ENCODE measurements at places on chromosomes 11 and 22.

DNA sequence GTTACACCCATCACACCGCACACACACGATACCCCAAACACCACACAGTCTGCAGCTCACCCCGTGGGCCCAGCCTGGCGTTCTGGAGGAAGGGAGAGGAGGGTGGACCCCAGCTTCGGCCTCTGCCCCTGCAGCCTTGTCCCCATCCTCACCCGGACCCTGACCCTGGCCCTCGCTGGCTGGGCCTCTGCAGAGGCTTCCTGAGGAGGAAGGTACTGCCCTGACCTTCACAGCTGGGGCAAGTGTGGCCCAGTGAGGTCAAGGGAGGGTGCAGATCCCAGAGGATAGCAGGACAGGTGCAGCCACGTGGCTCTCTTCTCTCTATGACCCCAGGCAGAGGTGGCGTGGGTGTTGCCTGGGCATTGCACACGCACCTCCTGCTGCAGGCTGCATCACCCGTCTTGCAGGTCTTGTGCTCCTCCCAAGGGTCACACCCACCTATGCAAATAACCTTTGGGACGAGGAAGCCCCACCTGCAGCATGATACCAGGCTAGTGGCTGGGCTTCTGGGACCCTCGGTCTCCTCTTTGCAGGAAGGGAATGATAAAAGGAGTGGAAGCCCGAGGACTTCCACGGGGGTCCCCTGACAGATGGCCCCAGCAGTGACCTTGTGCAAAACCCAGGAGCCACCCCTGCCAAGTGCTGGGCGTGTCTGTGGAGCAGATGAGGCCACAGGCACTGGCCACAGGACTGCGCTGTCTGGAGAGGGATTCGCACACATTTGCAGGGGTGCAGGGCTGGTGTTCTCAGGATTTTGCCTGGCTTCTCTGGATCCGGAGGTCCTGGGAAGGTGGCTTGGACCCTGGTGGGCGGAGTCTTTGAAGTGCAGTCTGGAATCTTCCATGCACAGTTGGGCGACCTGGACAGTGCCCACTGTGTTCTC, 1241.5 kb downstream of the BRD1 start:
- DNase-seq = no peak

- no peak for DNase-seq
Observed at GRCh38 chr11:1335811-1336761, 26.7 kb upstream of the TOLLIP start.

- no peak for DNase-seq
Observed at GRCh38 chr11:124519850-124520549, 23.5 kb downstream of the OR8B12 start.

- DNase-seq = no peak
Observed at GRCh38 chr22:48147404-48147803, 1385.0 kb downstream of the TBC1D22A start.

GRCh38 chr11:5204787-5205186, 4.3 kb upstream of the OR51V1 start:
- DNase-seq = peak; percentile 10

DNA sequence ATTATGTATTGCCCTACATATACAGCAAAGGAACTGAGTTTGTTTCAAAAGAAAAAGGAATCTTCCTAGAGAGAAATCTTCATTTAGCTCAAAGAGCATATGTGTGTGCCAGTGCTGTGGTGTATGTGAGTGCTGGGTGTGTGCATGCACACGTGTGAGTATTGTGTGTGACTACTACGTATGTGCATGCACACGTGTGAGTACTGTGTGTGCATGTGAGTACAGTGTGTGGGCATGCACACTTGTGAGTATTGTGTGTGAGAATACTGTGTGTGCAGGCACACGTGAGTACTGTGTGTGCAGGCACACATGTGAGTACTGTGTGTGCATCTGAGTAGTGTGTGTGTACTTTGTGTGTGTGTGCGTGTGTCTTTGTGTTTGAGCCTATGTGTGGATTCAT, 651.0 kb upstream of the B3GAT1 start:
- DNase-seq = no peak
